ENCODE measurements at places on chromosomes 7 and 10.

- no peak for DNase-seq
Observed at GRCh38 chr10:115084277-115084850, 8.8 kb upstream of the ATRNL1 start.

DNA sequence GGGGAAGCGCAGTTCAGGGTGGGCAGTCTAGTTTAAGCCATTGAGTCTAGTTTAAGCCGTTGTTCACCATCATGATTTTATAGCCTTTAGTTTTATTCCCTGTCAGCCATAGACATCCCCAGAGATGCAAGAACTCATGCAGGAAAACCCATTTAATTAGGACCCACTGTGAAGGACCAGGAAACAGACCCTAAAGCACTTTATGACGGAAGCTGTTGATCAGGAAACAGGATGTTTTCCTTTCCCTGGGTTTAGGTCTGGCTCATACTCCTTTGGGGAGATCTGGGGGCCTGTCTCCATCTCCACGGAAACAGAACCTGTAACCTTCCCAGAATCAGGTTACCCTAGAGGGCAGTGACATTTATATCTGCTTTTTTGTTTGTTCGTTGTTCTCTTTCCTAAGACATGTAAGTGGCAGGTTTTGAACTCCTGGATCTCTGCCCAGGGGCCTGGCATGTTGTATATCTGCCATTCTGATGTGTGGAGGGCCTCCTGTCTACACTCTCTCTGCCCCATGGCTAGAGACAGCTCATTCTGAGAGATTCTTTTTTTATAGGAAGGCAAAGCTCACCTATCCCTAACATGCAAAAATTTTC lies 657.2 kb upstream of the GALNT17 start:
- DNase-seq = no peak

DNA sequence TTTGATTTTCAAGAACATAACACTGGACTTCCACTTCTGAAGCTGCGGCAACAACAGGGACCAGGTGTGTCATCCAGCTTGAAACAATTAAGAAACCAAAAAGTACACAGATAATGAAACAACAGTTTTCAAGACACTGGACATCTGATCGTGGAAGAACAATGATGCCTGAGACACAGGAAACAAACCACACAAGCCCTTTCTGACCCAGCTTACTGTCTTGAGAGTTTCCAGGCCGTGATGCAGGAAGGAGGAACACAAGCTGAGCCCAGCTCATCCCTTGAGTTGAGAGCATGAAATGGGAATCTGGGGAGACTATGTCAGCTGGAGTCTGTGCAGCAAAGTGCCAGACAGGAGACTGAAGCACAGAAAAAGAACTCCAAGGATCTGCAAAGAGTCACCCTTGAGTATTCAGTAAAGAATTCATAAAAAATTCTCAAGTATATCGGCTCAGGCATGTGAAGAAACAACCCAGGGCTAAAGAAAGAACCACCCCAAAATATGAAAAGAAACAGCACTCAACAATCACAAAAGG lies 91.6 kb downstream of the RNF32 start:
- no peak for DNase-seq

- DNase-seq = no peak
Observed at GRCh38 chr7:157567666-157568065, 230.9 kb downstream of the DNAJB6 start.

- no peak for DNase-seq
Observed at GRCh38 chr7:137081321-137082093, 213.1 kb downstream of the CHRM2 start.

DNA sequence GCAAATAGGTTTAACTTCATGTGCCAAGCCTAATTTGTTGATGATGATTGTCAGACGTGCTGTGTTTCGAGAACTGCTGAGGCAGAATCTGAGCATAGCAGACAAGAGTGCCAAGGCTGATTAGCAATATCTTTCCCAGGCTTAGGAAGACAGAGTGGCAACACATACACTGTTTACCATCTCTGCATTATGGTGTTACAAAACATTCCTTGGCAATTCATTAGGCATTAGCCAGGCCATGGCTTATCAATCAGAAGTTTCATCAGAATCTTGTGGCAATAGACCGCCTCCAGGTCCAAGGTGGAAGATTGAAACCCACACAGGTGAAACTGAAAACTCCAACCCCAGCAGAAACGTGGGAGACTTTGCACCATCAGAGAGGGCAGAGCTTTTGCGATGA lies 148.5 kb downstream of the AOAH start:
- DNase-seq = no peak

DNA sequence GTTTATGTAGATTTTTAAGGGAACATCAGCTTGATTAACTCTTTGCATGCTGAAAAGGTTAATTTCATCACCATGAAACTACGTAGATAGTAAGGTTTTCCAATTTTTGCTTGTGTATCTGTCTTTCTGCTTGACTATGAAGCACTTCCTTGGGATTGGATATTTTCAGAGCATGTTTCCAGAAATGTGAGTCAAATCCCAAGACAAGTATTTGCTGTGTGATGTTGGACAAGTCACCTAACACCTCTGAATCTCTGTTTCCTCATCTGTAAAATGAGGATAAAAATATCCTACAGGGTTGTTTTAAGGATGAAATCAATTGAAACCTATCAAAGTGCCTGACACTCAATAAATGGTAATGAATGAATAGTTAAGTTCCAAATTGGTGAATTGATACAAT lies 42.4 kb downstream of the ANK3 start:
- no peak for DNase-seq

DNA sequence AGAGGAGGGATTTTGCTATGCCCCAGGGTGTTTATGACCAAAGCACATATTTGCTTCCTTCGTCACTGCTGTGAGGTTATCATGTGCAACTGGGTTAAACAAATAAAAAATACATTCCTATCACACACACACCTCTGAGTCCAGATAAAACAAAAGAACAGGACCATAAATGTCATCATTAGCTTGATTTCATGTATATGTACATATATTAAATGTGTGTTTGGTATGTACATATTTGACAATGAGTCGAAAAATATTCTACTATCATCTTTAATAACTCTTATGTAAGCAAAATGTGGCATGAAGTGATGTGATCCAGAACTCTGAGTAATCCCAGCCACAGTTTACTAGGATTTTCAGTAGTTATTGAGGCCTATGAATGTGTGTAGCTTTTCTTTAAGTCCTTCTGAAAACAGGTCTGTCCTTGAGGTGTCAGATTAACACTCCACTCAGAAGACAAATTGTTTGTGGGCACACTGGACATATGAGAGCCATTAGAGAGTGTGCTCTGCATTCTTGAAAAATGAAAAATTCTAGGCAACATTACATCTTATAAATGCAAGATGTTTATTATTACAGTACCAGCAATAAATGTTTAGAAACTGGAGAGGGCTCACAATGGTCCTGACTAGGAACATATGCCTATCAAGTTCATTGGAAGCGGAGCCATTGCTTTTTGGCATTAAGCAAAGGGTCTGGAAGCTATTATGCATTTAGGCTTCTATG lies 335.1 kb upstream of the SEMA3A start:
- DNase-seq = no peak

DNA sequence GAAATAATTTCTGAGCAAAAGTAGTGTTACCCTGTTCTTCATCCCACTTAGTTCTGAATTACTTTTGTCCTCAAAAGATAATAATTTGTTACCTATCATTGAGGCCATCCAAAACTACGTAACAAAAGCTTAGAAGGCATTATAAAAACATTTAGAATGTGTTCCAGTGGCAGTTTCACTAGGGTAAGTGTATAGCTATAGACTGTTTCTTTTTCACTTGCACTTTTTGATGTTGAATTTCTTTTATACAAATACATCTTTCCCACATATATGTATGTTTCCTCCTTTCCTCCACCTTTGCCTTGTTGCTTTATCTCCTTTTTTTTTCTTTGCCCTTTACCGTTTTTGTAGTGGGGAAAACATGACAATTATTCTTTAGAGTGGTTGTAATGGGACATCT lies 33.5 kb downstream of the CAPZA2 start:
- no peak for DNase-seq

DNA sequence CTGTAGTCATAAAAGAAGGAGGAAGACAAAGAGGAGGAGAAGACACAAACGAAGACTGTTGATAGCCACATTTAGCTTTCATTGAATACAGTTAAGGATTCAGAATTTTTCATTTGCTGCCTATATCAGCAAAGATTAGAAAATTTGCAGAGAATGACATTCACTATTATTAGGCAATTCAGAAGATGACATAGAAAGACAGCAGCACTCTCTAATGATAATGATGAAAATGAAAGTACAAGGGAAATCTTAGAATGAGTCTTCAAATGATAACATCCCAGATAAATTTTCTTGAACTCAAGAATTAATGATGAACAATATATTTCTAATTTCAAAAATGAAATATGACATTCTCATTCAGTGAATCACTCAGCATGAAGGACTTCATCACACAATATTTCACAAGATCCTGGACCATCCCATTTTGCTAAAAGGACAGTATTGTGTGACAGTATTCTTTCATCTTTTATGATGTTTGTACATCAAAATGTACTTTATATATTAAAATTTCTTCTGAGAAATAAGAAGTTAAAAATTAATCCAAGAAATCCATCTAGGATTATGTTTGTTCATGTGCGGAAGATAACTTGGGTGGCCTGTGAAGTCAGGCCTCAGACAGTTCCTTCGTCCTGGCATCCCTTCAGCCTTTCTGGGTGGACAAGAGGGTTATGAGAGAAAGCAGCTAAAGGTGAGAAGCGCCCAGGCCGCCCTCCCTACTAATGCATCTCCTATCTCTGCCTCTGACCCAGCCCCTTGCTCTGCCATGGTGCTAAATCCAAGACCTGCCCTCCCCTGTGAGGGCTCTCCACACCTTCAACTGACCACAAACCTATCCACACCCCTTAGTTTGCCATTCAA lies 47.4 kb upstream of the CAMK2B start:
- DNase-seq = no peak

DNA sequence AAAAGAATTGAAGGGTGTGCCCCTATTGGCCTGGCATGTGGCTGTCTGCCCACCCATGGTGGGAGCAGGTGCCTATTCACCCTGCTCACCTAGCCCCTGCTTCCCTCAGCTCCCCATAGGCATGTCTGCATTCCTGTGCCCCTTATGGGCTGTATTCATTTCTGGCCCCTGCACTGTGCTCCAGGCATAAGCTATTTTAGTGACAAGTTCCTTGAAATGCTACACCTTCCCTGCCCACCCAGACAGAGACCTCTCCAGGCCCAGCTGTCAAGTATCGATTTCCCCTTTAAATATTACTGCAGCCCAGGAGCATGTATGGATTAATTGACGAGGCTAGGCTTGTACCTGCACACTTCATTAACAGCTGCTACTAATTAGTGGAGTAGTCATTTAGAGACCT lies 235.4 kb downstream of the RPS24 start:
- no peak for DNase-seq
